ENCODE measurements at places on chromosomes 7 and 10.

GRCh38 chr7:25405736-25406135 lies 177.4 kb upstream of the NPVF start:
- DNase-seq: no peak

DNA sequence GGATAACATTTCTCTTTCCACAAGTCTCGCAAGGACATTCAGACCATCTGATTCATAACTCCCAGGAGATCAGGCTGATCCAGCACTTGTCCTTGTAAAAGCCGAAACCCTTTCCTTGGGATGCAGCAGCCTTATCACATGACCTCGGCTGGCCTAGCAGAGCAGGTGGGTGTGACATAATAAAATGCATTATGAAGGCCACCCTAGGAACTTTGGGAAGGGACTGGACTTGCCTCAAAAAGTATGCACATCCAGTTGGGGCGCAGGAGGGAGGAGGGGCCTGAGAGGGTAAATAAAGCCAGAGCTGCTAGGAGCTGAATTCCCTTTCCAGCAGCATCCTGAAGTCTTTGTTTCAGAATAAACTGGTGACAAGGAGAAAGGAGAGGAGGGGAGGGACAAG lies 260.8 kb downstream of the SNX13 start:
- no peak for DNase-seq

DNA sequence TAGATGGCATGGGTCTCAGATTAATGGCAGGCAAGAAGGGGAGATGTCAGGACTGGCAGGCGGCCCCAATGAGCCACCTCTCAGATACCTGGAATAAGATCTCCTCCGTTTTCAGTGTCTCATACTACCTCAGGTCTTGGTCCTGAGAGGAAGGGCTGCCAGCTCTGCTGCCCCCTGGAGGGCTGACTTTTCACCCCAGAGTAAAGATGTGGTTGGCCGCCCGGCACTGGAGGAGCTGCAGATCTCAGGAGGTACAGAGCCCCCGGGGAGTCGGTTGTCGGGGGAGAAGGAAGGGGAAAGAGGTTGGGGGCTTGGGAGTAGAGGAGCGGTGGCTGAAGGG lies 642 bp upstream of the COL13A1 start:
- DNase-seq: no peak

DNA sequence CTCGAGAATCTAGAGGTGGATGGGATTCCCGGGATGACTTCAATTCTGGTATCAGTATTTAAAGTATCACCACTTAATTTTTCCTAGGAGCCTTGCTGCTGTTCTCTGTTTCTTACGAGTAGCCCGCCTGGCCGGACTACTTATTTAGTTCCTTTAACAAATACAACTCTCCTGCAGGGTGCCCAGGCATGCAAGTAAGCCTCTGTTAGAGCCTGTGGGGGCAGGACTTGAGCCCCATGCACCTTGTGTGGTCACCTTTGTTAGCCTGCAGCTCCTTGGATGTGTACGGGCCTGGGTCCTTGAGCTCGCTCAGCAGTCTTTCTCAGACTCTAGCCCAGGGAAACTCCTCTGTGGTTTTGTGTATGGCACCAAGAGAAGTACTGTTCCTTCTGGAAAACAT lies 16.1 kb downstream of the EIF4H start:
- DNase-seq: no peak

GRCh38 chr10:129645487-129645886 lies 178.4 kb downstream of the MGMT start:
- DNase-seq: no peak

DNA sequence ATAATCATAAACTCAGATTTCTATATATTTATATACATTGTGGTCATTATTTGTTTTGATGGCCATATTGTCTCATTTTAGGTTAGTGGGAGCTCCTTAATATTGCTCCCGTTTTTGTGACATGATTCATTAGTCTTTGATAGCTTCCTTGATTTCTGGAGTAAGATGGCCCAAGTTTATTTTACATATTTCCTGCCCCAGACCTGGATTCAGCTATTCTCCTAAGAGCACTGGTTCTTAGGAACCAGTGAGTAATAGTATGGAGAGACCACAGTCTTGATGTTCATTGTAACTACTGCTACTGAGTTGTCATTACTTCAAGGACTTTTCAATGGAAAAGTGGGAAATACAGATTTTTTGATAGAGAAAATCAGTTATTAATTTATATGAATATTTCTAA lies 6.0 kb downstream of the TFPI2 start:
- no peak for DNase-seq

DNA sequence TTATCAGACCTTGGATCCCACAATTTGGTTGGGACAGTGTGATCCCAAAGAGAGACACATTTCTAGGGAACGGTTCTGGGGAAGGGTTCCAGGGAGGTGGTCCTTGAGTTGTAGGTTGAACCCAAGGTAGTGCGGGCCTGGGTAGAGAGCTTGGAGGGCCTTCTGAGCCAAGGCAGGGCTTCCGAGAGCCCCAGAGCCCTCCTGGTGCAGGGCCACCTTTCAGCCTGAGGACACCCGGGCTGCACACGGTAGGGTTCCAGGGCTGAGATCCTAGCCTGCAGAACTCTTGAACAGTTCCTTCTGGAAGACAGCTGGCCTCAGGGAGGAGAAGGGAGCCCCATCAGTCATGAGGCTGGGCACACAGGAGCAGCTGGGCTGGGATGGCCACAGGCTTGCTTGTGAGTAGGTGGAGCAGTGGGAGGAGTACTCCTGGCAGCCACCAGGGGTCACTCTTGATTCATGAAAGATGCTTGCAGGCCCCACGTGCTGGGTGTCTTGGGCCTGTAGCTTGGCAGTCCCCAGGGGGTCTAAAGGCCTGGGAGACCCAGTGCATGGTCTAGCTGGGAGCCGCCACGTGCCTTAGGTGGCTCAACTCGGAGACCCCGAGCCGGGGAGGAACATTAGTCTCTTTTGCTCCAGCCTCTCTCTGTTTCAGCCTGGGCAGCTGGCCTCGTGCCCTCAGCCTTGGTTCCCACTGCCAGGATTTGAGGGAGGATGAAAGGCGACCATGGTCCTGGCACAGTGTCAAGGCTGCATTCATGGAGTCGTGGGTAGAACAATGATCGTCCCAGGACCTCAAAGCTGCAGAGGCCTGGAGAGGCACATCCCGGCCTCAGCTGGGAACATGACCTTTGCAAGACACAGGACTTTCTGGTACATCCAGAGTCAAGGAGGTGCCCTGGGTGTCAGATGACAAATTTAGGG lies 381.6 kb downstream of the TYW1 start:
- DNase-seq: peak; percentile 57

DNA sequence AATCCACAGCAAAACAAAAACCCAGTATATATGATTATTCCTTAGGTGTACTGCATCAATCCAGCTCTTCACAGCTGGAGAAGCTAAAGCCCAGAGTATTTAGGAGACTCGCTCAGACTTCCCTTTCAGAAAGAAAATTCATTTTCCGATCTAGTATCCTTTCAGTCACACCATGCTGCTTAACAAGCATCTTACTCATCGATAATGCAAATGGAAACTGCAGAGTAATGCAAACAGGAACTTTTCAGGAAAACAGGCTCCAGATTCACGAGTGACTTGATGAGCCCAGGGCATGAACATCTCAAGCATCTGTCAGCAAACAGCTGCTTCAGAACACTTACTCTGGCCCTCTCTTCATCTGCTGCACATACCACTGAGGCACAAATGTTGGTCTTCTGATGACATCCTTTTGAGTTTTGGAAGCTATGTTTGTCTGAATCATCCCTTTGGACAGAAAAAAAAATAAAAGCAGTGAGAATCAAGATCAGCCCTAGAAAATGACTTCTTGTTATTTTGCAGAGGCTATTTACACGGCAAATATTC lies 24.9 kb upstream of the ZC3HAV1L start:
- DNase-seq: no peak
